ENCODE measurements at places on chromosomes 1 and 21.

GRCh38 chr1:208349694-208350330 is 105.6 kb upstream of the PLXNA2 start:
- no peak for DNase-seq

DNA sequence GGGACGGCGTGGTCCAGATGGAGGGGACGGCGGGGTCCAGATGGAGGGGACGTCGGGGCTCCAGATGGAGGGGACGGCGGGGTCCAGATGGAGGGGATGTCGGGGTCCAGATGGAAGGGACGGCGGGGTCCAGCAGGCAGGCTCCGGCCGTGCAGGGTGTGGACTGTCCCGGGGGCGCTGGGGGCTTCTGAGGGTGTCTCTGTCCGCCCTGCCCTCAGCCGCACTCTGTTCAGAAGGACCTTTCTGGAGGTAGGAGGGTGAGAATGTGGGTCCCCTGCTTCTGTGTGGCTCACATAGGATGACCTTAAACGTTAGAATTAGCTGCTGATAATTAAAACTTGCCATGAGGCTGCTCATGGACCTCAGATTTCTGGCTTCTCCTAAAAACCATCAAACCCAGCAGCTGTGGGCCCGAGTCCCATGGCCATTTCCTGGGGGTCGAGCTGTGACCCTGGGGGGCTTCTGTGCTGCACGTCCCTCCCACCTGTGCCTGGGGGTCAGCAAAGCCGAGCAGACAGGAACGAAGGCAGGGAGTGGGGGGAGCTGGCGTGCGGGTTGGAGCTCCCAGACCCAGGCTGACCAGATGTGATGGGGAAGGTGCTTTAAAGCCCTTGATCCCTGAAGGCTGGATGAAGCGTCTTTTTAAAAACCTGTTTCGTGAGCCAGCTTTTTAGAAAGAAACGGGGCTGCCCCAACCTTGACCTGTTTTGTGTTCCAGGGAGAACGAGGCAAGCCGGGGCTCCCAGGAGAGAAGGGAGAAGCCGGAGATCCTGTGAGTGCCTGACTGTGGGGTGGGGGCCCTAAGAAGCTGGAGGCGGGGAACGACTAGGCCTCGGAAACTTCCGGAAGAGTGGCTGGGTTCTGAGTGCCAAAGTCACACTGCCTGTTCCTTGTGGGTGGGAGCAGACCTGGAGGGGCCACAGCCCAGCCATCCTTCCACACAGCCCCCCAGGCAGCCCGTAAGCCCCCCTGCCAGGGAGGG is 7.1 kb downstream of the COL6A1 start:
- DNase-seq = no peak

GRCh38 chr1:39509360-39510009 is 18.0 kb downstream of the BMP8A start:
- DNase-seq = no peak

DNA sequence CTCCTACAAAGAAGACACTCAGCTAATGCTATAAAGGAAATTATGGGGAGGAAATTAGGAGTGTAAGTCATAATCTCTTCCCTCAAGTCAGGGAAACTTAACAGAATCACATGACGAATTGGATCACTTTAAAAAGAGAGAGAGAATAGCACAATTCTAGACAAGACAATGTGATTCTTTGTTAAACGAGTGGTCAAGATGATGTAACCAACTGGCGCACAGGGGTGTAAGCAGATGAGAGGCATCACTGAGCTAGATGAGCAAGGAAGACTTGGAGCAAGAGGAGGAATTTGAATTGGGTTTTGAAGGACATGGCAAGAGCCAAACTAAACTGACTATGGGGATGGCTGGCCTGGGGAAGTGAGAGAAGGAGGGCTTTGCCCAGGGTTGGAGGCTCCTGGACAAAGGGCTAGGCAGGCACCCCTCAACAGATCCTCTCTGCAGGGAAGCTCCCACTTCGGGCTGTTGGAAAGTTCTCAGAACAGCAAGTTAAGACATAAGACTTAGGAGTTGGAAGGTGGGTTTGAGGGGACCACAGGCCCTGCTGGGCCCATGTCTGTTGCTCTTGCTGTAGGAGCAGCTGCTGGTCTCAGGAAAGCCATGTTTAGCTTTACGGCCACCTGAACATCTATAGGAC is 123.9 kb upstream of the GRIK3 start:
- DNase-seq = no peak

- DNase-seq = no peak
Measured at GRCh38 chr1:32666901-32667566, 16.0 kb downstream of the RBBP4 start.

DNA sequence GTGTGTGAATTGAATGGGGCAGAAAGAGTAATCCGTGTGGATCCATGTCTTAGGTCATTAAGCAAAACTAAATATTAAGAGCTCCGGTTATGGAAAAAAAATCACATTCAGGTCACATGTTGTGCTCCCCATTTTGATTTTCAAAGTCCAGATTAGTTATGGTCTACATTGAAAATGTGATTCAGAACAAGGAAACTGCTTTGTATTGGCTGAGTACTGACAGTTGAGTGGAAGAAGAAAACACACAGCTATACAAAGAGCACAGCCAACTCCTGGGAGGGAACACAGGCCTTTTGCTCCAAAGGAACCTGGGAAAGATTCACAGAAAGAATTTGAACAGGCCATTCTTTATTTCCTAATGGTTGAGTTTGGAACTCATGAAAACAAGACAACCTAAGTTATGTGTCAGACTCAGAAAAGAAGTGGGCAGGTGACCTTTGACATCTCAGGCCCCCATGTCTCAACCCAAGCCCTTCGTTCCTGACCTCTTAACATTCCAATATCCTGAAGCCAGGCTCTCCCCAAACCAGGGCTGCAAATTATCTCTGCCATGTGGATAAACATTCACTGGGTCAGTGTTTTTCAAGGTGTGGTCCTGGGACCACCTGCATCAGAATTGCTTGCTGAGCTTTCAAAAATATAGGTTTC is 159.3 kb upstream of the LMO4 start:
- DNase-seq = no peak

GRCh38 chr1:25476186-25477097 is 45.7 kb downstream of the MACO1 start:
- DNase-seq = no peak

DNA sequence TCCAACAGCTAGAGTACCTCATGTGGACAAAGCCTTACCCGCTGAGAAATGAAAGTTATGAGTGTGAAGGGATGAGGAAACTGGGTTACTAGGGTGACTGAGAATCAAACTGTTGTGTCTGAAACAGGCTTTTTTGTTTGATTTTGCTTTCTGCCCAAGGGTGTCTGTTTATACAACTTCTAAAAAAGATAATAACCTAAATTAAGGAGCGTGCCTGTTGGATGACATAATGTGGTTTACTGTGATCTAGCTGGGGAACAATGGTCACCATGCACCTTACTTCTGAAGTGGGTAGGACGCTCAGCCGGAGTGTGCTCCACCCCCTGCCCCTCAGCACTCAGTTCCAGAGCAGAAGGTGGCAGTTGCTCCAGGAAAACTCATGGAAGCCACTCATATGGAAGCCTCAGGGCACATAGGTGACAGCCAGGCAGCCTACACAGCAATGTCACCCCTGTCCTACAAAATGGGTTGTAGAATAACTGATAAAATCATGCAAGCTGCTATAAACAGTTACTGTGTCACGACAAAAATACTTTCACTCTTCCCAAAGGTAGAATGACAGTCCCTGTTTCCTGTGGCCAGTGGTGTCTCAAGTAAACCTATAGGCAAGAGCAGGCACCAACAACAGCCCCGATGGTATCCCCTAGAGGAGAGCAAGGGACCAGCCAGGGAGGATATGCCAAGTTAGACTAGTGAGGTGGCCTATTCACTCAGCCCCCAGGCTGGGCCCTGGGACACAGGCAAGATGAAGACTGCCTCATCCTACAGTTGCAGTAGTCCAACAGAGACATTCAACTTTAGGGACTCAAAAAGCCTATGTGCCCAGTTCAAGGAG is 29.3 kb downstream of the SIPA1L2 start:
- DNase-seq = no peak

DNA sequence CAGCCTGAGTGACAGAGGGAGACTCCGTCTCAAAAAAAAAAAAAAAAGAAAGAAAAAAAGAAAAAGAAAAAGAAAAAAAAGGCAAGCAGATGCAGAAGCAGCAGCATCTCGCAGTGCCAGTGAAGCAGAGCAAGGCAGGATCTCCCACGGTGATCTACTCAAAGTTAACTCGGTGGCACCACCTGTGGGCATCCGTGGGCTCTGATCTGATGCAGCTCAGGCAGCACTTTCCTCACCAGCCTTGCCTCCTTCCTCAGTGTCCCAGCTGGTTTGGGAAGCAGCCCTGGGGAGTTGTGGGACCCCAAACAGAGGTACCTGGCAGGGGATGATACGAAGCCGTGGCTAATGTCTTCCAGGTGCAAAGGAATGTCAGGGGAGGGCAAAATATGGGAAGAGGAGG is 104.3 kb upstream of the KRTAP19-8 start:
- DNase-seq = no peak

GRCh38 chr1:164061528-164061927 is 497.5 kb upstream of the PBX1 start:
- no peak for DNase-seq

DNA sequence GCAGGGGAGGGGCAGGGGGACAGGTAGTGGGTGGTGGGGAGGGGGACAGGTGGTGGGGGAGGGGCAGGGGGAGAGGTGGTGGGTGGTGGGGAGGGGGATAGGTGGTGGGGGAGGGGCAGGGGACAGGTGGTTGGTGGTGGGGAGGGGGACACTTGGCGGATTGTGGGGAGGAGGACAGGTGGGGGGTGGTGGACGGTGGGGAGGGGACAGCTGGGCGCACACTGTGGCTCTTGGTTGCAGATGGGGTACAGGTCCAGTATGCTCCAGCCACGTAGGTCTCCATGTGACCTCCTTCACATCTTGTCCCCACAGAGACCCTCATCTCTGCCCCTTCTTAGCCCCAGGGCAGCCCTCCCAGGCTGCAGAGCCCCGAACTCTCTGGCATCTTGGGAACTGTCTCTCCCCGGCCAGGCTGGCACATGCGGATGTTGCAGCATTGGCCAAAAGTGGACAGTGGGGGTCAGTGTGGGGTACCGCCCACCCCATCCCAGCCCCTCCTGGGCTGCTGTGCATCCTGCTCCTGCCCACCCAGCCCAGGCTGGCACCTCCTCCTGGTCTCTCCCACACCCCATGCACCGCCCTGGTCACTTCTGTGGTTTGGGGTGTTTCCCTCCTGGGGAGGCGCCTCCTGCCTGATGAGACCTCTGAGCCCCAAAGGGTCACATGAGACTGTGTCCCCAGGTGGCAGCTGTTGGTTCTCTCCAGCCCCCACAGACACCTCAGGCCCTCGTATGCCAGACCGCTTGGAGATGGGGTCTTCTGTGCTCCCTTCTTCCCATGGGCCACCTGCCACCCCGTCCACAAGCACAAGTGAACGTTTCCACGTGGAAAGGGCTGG is 7.6 kb upstream of the SLC19A1 start:
- no peak for DNase-seq

DNA sequence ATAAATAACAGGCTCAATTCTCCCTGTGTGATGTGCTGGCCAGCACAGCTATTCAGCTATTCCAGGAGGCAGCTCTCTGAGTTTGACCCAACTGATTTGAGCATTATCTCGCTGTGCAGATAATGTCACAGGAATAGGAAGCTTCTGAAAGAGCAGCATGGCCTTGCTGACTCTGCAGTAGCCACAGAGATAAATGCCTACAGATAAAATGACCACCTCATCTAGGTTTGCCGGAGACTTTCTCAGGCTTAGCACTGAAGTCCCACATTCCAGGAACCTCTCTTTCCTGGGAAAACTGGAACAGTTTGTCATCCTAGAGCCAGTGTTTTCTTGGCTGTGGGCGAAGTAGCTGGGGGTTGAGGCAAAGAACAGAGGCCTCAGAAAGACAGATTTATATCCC is 98.9 kb downstream of the MRPL39 start:
- DNase-seq = no peak

- DNase-seq = no peak
Measured at GRCh38 chr1:3495776-3496745, 41.6 kb downstream of the ARHGEF16 start.

- DNase-seq = no peak
Measured at GRCh38 chr1:100747771-100748170, 28.2 kb downstream of the VCAM1 start.

GRCh38 chr1:161440312-161440894 is 64.9 kb upstream of the FCGR2A start:
- DNase-seq = no peak

GRCh38 chr1:41663671-41664400 is 179.4 kb upstream of the EDN2 start:
- no peak for DNase-seq

GRCh38 chr1:8941906-8942305 is 3.8 kb upstream of the CA6 start:
- DNase-seq = no peak

- no peak for DNase-seq
Measured at GRCh38 chr1:47568763-47569162, 130.9 kb downstream of the FOXD2 start.

DNA sequence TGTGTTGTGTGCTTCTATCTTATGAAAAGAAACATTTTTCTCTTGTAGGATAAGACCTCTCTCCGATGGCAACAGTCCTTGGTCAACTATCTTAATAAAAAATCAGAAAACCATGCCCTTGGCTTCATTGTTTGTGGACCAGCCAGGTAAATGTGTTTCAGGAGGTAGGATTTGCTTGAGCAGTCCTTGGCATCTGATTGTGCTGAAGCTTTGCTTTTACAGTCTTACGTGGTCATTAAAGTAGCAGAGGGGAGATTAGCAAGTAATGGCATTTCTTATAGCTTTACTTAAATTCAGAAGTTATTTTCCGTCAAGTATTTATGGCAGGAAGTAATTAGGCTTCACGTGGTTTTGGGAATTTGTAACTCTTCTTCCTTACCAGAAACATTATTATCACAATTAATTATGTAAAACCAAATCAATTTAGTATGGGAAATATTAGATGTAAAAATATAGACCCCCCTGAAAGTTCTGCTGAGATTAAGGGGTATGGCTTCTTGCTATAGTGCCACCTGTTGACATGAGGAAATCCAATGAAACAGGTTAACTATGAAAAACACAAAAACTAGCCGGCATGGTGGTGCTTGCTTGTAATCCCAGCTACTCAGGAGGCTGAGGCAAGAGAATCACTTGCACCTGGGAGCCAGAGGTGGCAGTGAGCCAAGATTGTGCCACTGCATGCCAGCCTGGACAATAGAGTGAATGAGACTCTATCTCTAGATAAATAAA is 49.0 kb downstream of the MAP3K21 start:
- DNase-seq = no peak

GRCh38 chr1:193434319-193434718 is 247.9 kb upstream of the B3GALT2 start:
- no peak for DNase-seq

DNA sequence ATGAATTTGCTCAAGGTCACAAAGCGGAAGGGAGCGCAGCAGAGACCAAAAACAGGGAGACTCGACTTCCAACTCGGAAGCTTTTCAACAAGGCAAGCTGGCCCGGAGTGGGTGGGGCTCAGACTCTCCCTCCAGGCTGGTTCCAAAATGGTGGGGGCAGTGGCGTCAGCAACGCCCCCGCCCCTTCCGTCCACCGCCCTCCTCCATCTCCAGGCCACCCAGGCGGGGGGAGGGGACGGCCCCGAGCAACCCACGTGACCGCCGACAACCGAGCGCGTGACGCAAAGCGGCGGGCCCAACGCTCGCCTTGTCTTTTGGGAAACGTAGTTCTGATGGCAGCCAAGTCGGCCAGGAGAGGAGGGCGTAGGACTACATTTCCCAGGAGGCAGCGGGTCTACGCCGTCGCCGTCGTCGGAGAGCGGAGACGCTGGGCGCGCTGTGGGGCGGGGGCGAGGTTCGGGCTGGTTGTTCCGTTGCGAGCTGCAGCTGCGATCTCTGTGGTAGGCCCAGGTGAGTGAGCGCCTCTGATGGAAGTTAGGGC is at the start of gene THRAP3:
Gene THRAP3, plus strand, starts transcription at position 448 of the 541 bp plus-strand sequence. CDS start 58,121 bp downstream, outside the sequence.
- DNase-seq = peak; percentile 98

Measured in cerebellar nuclear complex (tissue), 1 donor.